B cell (primary cell): ENCODE measurements at places on chromosomes 4 and X.

DNA sequence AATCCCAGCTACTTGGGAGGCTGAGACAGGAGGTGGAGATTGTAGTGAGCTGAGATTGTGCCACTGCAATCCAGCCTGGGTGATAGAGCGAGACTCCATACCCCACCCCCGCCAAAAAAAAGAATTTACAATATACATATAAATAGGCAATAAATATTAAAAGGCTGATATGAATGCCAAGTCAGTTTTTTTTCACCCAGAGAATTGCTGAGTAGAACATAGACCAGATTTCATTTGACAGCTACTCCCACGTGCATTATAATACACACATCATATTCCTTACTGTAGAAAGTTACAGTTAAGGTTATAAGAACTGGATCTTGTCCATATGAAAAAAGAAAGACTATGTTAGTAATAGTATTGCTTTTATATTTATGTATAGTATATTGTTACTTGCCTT lies 18.7 kb upstream of the CCNI start:
- no peaks in the 10 kb centered on the region for H3K36me3 ChIP-seq
- H3K27ac ChIP-seq = no peak overlapping the region
- no peak overlapping the region for H3K4me3 ChIP-seq
- no peaks in the 10 kb centered on the region for H3K27me3 ChIP-seq
- peaks cover 23% of the 10 kb centered on the region for H3K4me1 ChIP-seq

DNA sequence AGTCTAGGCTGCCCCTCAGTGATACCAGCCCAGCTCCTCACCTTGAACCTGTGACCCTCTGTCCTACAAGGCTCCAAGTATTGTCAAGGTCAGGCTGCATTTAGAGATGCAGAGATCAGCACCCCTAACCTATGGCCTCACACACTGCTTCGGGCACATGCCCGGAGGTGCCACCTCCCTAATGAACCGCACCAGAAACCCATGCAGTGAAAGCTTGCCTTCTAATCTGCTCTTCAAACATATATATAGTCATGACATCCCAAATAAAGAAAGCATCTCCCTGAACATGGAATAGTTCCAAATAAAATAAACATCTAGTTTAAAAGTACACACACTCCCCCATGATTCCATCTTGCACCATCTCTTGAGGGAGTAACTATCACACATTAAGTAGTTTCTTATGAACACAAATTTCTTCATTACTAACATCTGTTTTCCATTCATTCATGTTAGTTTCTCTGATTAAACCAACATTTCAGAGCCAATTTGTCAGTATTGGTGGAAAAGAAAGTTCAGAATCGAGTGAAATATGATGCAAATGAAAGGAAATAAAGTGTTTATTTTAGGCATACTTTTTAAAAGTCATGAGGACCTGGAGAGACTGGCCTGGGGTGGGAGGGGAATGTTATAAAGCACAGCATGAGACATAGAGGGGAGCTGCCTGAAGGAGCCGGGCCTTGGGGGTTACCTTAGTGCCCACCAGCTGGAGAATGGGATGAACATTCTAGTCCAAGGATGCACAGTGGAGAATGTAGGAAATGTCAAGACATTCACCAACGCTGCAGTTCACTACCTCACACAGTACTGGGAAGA lies 19.2 kb downstream of the CC2D2A start:
- DNase-seq = no peak
- H3K27me3 ChIP-seq = no peaks in the 10 kb centered on the region
- H3K36me3 ChIP-seq = no peaks in the 10 kb centered on the region
- no peaks in the 10 kb centered on the region for H3K4me1 ChIP-seq

GRCh38 chr4:96775501-96775900 lies 935.6 kb downstream of the PDHA2 start:
- no peak overlapping the region for H3K4me3 ChIP-seq
- no peak overlapping the region for H3K27ac ChIP-seq
- H3K27me3 ChIP-seq = no peaks in the 10 kb centered on the region
- H3K4me1 ChIP-seq = no peaks in the 10 kb centered on the region
- no peak for DNase-seq
- H3K36me3 ChIP-seq = no peaks in the 10 kb centered on the region

DNA sequence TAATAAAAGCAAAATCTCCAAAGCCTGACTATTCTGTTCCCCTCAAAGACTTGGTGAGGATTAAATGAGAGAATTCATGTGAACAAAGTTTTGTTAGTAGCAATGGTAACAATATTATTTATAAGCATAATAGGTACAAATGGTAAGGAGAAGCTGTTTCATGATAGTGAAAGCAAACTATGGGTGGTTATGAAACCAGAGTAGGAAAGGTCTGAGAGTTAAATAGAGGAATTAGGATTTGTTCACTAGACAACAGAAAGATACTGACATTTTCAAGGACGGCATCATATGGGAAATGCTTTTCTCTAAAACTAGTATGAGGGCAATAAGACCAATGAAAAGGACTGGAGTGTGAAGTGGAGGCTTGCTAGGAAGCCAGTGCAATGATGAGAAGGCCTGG lies 128.6 kb upstream of the FTHL17 start:
- H3K27me3 ChIP-seq = no peaks in the 10 kb centered on the region
- no peak for DNase-seq
- H3K36me3 ChIP-seq = no peaks in the 10 kb centered on the region
- no peak overlapping the region for H3K27ac ChIP-seq

DNA sequence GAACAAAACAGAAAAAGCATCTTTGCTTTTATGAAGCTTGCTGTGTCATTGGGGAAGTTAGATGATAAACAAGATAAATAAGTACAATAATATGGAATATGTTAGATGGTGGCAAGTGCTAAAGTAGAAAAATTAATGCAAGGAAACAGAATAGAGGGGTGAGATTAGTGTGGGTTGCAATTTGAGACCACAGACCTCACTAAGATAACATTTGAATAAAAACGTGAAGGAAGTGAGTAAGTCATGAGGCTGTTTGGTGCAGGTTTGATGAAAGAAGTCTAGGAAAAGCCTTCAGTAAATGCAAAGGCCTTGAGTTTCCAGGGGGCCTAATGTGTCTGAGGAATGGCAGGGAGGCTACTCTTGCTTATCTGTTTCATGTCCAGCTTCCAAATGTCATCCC lies 102.5 kb downstream of the CFAP299 start:
- H3K36me3 ChIP-seq = no peaks in the 10 kb centered on the region
- no peak overlapping the region for H3K27ac ChIP-seq
- no peak overlapping the region for H3K4me3 ChIP-seq
- DNase-seq = no peak
- H3K4me1 ChIP-seq = no peaks in the 10 kb centered on the region

DNA sequence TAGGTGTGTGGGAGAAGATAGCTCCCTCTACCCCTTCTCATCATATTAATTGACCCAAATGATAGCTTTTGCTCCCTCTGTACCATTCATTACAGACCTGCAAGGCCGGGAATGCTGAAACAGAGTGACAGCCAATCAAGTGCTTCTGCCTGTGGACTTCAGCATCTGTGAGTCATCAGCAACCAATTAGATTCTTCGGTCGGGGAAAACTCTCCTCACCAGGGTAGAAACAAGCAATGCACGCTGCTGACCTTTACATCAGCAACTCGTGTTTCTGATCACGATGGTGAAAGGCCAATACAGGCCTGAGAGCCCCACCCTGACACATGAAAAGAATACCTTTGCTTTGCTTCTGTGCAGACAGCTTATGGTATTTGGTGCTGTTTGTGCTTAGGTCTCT lies 347.2 kb upstream of the DDX53 start:
- no peak for DNase-seq
- no peaks in the 10 kb centered on the region for H3K27me3 ChIP-seq
- H3K36me3 ChIP-seq = no peaks in the 10 kb centered on the region
- H3K27ac ChIP-seq = no peak overlapping the region
- no peak overlapping the region for H3K4me3 ChIP-seq

DNA sequence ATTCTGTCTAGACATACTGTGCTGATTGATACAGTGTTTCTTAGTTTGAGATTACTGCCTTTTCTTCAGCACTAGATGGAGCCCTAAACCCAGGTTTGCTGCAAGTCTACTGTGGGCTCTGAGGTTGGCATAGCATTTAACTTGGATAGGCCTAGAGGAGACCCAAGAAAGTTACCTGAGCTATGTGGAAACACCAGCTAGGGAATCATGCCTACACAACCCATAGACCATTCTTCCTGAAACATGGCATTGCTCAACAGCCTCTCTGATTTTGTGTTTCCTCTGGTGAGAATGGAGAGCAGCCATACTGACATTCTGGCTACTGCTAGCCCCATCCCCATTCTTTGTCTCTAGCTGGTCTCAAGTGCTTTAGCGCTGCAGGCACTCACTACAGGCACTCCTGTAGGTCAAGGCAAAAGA lies 287.7 kb upstream of the PCDH18 start:
- DNase-seq = peak; percentile 5
- no peaks in the 10 kb centered on the region for H3K4me1 ChIP-seq
- H3K27me3 ChIP-seq = no peaks in the 10 kb centered on the region
- no peaks in the 10 kb centered on the region for H3K36me3 ChIP-seq

DNA sequence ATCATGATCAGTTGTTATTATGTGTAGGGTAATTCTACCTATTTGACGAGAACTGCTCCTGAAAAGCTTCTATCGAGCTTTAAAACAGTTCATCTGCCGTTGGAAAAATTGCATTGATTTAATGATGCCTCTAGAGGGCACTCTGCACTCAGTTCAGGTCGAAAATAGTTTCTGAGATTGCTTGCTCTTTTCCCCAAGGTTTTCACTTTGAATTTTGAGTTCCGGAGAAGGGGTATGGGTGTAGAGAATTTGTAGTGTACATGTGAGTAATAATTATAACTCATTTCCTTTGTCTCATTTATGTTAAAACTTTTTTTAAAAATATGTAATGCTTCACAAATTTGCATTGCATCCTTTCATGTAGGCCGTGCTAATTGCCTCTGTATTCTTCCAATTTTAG lies 28.4 kb upstream of the TNIP3 start:
- no peaks in the 10 kb centered on the region for H3K27me3 ChIP-seq
- peak; percentile 28 for DNase-seq
- no peak overlapping the region for H3K4me3 ChIP-seq
- no peaks in the 10 kb centered on the region for H3K4me1 ChIP-seq
- H3K36me3 ChIP-seq = no peaks in the 10 kb centered on the region

GRCh38 chr4:2072971-2073807 lies 14.1 kb downstream of the NAT8L start:
- no peak overlapping the region for H3K4me3 ChIP-seq
- no peak for DNase-seq
- no peaks in the 10 kb centered on the region for H3K36me3 ChIP-seq
- H3K27me3 ChIP-seq = no peaks in the 10 kb centered on the region
- H3K27ac ChIP-seq = no peak overlapping the region

GRCh38 chr4:10063544-10064300 lies 42.4 kb upstream of the SLC2A9 start:
- no peaks in the 10 kb centered on the region for H3K4me1 ChIP-seq
- H3K36me3 ChIP-seq = peaks cover 18% of the 10 kb centered on the region
- no peak for DNase-seq
- no peaks in the 10 kb centered on the region for H3K27me3 ChIP-seq

DNA sequence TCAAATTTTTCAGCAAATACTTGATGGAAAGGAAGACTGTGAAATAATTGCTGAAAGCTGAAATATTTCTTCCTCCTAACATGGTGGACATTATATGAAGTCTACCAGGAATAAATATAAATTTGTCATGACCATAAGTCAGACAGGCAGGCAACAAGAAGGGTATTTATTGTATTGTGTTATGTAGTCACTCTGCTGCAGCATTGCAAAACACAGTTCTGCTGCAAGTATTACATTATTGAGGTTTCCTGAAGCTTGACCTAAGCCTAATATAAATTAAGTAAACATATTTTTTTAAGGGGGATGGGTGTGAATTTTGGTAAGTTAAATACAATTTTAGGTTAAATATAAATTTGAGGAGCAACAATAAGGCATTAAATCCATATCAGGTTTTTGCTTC lies 60.2 kb upstream of the MAOA start:
- no peak overlapping the region for H3K27ac ChIP-seq
- no peaks in the 10 kb centered on the region for H3K4me1 ChIP-seq
- no peak for DNase-seq
- H3K36me3 ChIP-seq = no peaks in the 10 kb centered on the region
- no peaks in the 10 kb centered on the region for H3K27me3 ChIP-seq

- H3K27me3 ChIP-seq = no peaks in the 10 kb centered on the region
- H3K36me3 ChIP-seq = no peaks in the 10 kb centered on the region
- no peak overlapping the region for H3K4me3 ChIP-seq
- H3K4me1 ChIP-seq = peaks cover 3% of the 10 kb centered on the region
These were observed 740.3 kb upstream of the FRG1 start for GRCh38 chr4:189200353-189200752.

DNA sequence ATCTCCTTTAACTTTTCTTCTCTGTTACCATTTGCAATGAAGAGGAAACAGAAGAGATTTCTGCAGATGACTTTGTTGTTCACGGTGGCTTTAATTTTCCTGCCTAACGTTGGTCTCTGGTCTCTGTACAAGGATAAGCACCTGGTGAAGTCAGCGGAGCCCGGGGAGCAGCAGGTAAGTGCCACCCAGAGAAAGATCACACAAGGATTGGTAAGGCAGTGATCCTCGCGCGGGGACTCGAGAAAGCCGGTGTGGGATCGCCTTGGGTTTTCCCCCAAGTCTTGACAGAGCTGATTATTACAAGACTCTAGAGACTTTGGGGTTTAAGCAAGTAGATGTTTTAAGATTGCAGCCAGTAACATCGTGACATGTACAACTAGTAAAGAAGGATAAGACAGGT lies 1.3 kb downstream of the GALNTL6 start:
- no peaks in the 10 kb centered on the region for H3K36me3 ChIP-seq
- DNase-seq = no peak
- peaks cover 17% of the 10 kb centered on the region for H3K4me1 ChIP-seq
- H3K4me3 ChIP-seq = no peak overlapping the region
- no peak overlapping the region for H3K27ac ChIP-seq
- H3K27me3 ChIP-seq = no peaks in the 10 kb centered on the region

DNA sequence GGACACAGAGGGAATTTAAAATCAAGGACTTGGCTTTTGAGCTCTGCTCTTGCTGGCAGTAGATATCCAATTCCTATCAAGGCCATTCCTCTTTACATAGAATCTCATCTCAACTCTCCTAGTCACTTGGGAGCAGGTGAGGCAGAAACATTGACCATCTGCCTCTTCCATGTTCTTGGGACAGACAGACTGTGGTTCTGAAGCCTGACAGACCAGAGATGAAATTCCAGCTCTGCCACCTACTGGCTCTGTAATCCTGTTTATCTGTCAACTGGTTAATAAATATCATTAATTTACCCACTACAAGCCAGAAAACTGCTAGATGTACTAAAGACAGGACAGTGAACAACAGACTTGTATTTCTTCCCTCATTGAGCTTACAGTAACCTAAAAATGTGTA lies 300.8 kb downstream of the ADGRL3 start:
- H3K27me3 ChIP-seq = no peaks in the 10 kb centered on the region
- no peak for DNase-seq
